ENCODE measurements at places on chromosomes 7 and 10. TPM values are rescaled to one million over a fixed set of nuclear protein-coding genes. Genes with fewer than 3 reads are reported as not detected.

DNA sequence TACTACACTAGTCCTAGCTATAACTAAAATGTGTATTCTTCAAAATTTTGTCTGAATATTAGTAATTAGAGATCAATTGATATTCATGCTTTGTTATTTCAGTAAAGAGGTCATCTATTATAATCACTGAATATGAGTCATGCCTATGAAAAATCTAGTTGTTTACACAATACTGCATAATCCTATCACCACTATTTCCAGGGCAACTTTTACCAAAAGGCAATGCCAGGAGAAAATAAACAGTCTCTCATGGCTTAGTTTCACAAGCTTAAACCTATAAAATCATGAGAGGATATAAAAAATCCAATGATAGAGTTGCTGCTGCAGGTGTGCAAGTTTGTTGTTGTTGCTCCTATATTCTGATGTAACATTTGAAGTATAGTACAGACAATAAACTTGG is 149.9 kb upstream of the COL1A2 start:
- no peak for DNase-seq

DNA sequence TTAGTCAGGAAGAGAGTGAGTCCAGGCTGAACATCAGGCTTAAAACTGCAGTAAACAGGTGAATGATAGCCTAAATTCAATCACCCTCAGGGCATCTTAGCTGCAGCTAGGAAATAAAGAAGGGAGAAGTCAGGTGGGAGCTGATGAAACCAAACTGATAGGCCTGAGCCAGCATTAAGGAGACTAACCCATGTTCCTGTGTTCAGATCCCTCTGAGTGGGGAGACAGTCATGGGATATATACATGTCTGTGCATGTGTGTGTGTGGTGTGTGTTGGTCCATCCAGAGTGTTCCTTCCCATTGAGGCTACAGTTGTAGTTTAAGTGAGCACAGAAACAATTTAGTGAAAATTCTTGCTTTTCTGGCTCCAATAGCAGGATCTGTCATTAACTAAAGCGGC is 480.9 kb downstream of the PHTF2 start:
- DNase-seq = no peak

DNA sequence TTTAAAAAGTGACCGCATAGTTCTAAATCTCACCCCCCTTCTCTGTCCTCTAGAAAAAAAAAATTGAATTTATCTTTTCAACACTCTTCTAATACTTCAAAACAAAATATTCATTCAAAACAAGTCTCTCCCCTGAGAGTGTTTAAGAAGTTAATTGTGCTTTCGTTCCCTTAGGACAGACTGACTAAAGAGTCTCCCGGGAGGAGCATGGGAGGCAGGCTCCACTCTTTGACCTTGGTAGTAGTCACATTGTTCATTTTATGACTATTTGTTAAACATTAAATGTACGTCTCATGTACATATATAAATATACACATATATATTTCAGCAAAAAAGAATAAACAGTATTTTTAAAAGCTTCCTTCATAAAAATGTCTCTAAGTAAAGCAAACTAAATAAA is 35.3 kb upstream of the SPOCK2 start:
- no peak for DNase-seq

NCF1 gene
- total RNA-seq = 6.8 TPM

DNA sequence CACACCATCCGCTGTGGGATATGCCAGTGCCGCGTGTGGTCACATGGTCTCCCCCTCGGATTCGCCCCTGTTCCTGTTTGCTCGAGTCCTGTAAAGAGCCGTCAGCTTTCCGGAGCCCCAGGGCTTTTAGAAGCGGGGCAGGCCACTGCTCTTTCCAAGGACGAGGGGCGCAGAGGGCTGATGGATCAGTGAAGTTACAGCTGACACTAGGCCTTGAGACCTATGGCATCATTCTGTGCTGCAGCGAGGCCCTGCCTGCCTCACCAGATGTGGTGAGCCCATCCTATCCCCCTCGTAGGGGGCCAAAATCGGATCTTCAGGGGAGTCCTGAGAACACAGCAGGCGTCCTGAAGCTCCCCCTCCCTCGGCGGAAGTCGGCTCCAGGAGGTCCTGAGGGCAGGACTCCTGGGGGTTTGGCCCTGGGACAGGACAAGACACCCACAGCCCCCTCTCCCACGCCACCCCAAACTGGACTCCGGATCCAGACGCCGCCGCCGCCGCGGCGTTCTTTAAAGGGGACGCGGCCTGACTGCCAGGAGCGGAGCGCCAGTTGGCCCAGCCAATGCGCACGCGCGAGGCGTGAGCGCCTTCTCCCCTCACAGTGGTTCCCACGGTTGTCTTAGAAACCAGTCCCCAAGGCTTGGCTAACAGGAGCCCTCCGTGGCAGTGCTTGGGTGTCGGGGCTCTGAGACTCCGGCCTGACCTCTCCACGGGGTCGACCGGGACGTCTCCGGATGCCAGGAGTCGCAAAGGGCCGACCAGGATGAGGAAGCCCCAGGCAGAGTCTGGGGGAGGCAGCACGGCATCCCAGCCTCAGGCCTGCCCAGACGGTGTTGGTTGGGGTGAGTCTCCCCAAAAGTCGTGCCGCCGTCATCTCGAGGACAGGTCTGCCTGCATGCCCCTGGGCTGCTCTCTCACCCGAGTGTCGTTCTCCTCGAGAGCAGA is 371.7 kb downstream of the ZNF716 start:
- no peak for DNase-seq

AVL9 gene
- total RNA-seq = 40.6 TPM

- DNase-seq = no peak
These were observed 286.9 kb upstream of the MGMT start for GRCh38 chr10:129179972-129180678.

- DNase-seq = no peak
These were observed 416.2 kb upstream of the NFE2L3 start for GRCh38 chr7:25735674-25736242.
